Testis (tissue), 5 donors: ENCODE measurements at places on chromosomes 11 and 22. TPM values are rescaled to one million over a fixed set of nuclear protein-coding genes. Genes with fewer than 3 reads are reported as not detected.
A peak's percentile ranks its signal among the peaks of the same experiment; 100 is the strongest.

DNA sequence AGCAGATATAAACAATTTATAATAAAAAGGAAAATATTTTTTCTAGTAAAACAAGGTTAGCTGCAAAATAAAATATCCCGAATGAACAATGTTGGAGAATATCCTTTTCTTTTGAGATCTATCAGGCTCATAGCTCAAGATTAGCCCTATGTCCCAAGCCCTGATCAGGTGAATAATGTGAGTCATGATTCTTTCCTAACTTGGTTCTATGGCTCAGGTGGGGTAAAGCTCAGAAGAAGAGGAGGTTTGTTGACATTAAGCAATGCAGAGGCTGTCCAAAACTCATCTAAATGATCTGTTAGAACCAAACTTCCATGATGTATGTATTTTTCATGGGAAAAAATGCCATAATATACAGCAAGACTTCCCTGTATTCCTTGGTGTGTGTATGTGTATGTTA, 86.1 kb downstream of the TRIM44 start:
- no peak overlapping the region for H3K4me3 ChIP-seq
- H3K27ac ChIP-seq, result no peak overlapping the region
- H3K4me1 ChIP-seq, result no peaks in the 10 kb centered on the region
- DNase-seq, result no peak
- H3K36me3 ChIP-seq, result no peaks in the 10 kb centered on the region

GRCh38 chr11:12731841-12732336, 57.7 kb downstream of the TEAD1 start:
- H3K4me1 ChIP-seq, result peaks cover 18% of the 10 kb centered on the region
- no peak for DNase-seq
- H3K27ac ChIP-seq, result no peak overlapping the region
- H3K27me3 ChIP-seq, result no peaks in the 10 kb centered on the region

- no peaks in the 10 kb centered on the region for H3K36me3 ChIP-seq
- no peaks in the 10 kb centered on the region for H3K27me3 ChIP-seq
Measured at GRCh38 chr11:129999407-129999806, 3.2 kb downstream of the PRDM10 start.

- no peak overlapping the region for H3K4me3 ChIP-seq
- no peaks in the 10 kb centered on the region for H3K4me1 ChIP-seq
- H3K27ac ChIP-seq, result no peak overlapping the region
- H3K36me3 ChIP-seq, result no peaks in the 10 kb centered on the region
- no peak for DNase-seq
- H3K27me3 ChIP-seq, result no peaks in the 10 kb centered on the region
Measured at GRCh38 chr11:88620568-88621130, 283.1 kb upstream of the CTSC start.

DNA sequence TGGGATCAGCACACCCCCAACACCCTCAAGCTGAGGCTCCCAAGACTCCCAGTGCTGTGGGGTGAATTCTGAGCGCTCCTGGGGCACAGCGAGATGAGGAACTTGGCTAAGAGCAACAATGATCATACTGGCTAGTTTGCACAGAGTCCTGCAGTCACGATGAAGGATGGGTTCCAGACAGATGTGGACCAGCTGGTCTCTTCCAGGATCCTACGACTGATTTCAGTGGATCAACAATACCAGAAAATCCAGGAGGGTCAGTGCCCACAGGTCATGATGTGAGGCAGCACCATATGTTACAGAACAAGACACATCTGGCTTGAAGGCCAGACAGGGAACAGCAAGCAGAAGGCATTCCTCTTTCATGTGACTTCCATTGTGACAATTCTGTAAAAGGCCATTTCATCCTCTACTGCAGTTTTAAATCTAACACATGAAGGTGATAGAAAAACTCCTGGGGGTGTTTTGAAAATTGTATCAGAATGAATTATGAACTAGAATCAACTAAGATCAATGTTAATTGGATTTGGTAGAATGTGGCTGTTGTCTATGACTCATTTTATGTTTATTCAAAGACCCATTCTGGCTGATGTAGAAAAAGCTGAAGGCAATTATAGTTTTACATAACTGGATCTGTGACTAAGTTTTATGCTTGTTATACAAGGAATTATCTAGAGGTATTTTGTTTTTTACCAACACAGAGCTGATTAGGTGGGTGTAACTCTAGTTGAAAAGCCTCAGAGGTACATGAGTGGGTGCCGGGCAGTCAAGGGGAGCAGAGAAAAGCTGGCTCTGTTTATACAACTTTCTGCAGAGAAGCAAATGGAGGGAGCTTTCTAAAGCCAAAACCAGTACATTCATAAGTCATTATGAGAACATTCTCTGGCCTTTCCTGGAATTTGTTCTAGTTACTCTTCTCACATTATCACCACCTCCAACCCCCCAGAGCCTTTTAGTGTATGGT, 29.1 kb downstream of the OR52K1 start:
- no peaks in the 10 kb centered on the region for H3K27me3 ChIP-seq
- H3K27ac ChIP-seq, result no peak overlapping the region
- no peak overlapping the region for H3K4me3 ChIP-seq
- DNase-seq, result no peak
- no peaks in the 10 kb centered on the region for H3K4me1 ChIP-seq
- no peaks in the 10 kb centered on the region for H3K36me3 ChIP-seq

GRCh38 chr11:72263361-72263760, 19.4 kb upstream of the PHOX2A start:
- no peak for DNase-seq
- H3K4me1 ChIP-seq, result no peaks in the 10 kb centered on the region
- H3K36me3 ChIP-seq, result no peaks in the 10 kb centered on the region
- no peak overlapping the region for H3K27ac ChIP-seq

GRCh38 chr11:109597336-109597735, 175.3 kb downstream of the C11orf87 start:
- DNase-seq, result no peak
- H3K36me3 ChIP-seq, result no peaks in the 10 kb centered on the region
- no peaks in the 10 kb centered on the region for H3K4me1 ChIP-seq
- H3K27ac ChIP-seq, result no peak overlapping the region

DNA sequence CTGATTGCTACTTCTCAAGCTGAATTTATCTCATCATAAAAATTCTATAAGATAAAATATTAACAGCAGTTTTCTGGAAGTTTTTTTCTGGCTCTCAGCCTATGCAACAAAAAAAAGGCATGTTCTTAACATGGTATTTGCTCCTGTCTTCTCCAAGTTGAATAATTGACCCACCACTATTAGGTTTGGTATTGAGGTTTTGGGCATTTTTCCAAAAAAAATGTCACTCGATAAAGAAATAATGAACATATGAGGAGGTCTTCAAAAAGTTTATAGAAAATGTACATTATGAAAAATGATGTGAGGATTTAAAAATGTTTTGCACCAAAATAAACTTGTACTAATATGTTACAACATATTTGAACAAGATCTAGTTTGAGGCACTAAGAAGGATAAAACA, 808.6 kb upstream of the RAG2 start:
- H3K36me3 ChIP-seq, result no peaks in the 10 kb centered on the region
- DNase-seq, result no peak
- no peak overlapping the region for H3K4me3 ChIP-seq
- no peaks in the 10 kb centered on the region for H3K4me1 ChIP-seq

GRCh38 chr22:42269432-42270175, 849 bp downstream of the TCF20 start:
- peaks cover 11% of the 10 kb centered on the region for H3K4me1 ChIP-seq
- H3K27ac ChIP-seq, result peak overlapping the region; percentile 87
- H3K36me3 ChIP-seq, result no peaks in the 10 kb centered on the region
- H3K27me3 ChIP-seq, result no peaks in the 10 kb centered on the region

GRCh38 chr22:31099841-31100761, 7.3 kb downstream of the SELENOM start:
- H3K4me1 ChIP-seq, result no peaks in the 10 kb centered on the region
- H3K4me3 ChIP-seq, result no peak overlapping the region
- H3K27ac ChIP-seq, result no peak overlapping the region
- no peaks in the 10 kb centered on the region for H3K27me3 ChIP-seq
- no peaks in the 10 kb centered on the region for H3K36me3 ChIP-seq

DNA sequence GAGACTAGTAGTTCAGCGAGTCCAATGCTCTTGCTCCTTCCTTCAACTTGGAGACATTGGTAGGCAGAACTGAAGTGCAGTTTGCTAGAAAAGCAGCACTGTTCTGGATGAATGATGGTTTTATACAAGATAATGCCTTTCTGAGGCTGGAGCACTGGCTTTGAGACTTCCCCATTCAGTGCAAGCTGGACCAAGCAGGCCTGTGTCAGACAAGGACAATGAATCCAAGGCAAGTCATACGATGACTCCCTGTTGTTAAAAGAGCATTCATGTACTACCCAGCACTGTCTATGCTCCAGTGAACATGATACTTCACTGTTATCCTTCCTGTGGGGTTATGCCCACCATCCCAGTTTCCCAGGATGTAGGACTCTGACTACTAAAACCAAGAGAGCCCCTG, 242.3 kb upstream of the RAG2 start:
- H3K27me3 ChIP-seq, result no peaks in the 10 kb centered on the region
- H3K4me1 ChIP-seq, result no peaks in the 10 kb centered on the region
- no peaks in the 10 kb centered on the region for H3K36me3 ChIP-seq
- H3K4me3 ChIP-seq, result no peak overlapping the region

DNA sequence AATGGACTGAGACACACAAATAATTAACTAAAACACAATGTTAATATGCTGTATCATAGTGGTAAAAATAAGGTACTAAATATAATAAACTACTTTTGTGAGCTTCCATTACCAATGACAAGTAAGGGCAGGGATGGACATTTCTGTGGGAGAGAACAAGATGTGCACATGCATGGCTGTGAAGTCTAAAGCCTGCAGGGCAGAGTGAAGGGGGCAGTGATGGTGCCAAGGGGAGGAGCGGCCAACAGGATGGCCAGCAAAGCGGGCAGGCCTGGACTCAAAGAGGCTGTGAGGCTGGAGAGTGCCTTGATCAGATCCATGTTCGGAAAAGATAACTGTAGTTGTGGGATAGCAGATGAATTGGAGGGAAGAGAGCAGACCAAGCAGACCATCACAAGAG, 12.5 kb downstream of the DESI1 start:
- H3K27me3 ChIP-seq, result no peaks in the 10 kb centered on the region
- H3K36me3 ChIP-seq, result no peaks in the 10 kb centered on the region
- DNase-seq, result no peak
- H3K4me3 ChIP-seq, result no peak overlapping the region
- no peaks in the 10 kb centered on the region for H3K4me1 ChIP-seq
- H3K27ac ChIP-seq, result no peak overlapping the region

- DNase-seq, result no peak
- no peaks in the 10 kb centered on the region for H3K4me1 ChIP-seq
- H3K4me3 ChIP-seq, result no peak overlapping the region
- H3K27me3 ChIP-seq, result no peaks in the 10 kb centered on the region
- no peaks in the 10 kb centered on the region for H3K36me3 ChIP-seq
Measured at GRCh38 chr11:76041208-76041607, 165.1 kb downstream of the WNT11 start.

- H3K27me3 ChIP-seq, result no peaks in the 10 kb centered on the region
- H3K4me3 ChIP-seq, result no peak overlapping the region
- H3K4me1 ChIP-seq, result peaks cover 18% of the 10 kb centered on the region
- no peaks in the 10 kb centered on the region for H3K36me3 ChIP-seq
Measured at GRCh38 chr22:43310311-43310710, 32.9 kb downstream of the SCUBE1 start.

DNA sequence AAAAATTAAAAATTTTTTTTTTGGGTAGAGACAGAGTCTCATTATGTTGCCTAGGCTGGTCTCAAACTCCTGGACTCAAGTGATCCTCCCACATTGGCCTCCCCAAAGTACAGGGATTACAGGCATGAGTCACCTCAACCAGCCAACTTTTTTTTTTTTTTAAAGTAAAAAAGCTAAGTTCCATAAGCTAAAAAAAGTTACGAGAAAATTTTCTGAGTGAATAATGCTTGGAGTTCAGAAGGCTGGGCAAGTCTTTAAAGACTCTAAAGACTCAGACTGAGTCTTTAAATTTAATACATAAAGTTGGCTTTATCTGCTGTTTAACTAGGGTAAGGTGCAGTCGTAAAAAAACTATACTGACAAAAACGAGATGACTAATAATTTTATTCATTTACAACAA, 5.6 kb downstream of the DDX6 start:
- peaks cover 30% of the 10 kb centered on the region for H3K4me1 ChIP-seq
- DNase-seq, result no peak
- H3K4me3 ChIP-seq, result no peak overlapping the region
- H3K27ac ChIP-seq, result no peak overlapping the region
- H3K36me3 ChIP-seq, result no peaks in the 10 kb centered on the region

DNA sequence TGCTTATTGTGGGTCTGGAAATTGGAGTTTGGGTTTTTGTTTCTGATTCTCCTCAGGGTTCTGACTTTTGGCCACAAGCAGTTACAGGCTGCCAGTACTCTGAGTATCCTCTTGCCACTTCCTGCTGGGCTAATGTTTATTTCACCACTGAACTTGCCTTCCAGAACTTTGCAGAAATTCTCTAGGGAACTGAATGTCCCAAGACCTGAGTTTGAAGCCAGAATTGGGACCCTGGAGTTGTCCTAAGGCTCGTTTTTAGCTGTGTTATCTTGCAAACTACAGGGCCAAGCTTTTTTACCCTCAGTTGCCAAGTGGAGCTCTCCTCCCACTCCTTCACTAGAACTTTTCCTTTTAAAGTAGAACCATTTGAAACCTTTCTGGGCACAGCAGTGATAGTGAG, 89.9 kb downstream of the FAT3 start:
- H3K27me3 ChIP-seq, result no peaks in the 10 kb centered on the region
- DNase-seq, result no peak
- H3K36me3 ChIP-seq, result no peaks in the 10 kb centered on the region
- no peak overlapping the region for H3K27ac ChIP-seq

DNA sequence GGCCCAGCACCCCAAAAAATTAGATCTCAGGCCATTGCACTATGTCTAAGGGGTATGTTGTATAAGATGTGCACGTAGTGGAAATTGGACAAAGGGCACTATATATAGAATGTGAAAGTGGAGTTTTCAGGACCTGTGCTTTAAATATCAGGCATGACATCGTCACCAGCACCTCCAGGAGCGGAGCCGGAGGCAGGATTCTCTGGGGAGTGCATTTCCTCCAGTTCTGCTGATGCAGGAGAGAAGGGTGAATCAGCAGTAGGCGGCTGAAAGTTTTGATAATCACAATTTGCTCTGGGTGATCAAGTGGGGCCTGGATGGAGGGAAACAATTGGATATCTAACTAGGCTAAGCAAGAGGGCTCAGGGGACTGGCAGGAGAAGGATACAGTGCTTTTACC, 69.1 kb upstream of the NTM start:
- no peak for DNase-seq
- H3K4me3 ChIP-seq, result no peak overlapping the region
- H3K27ac ChIP-seq, result no peak overlapping the region
- no peaks in the 10 kb centered on the region for H3K36me3 ChIP-seq

Gene TEX12
- total RNA-seq, result 11.6 TPM

Gene HPX
- 2.7 TPM for total RNA-seq

Gene MUC5AC
- total RNA-seq, result 0.62 TPM

Gene CDC42BPG
- total RNA-seq, result 9.2 TPM

Gene SYT12
- 4.2 TPM for total RNA-seq

Gene RNF141
- total RNA-seq, result 63.1 TPM

Gene HBD
- total RNA-seq, result not detected

Gene APOL6
- total RNA-seq, result 2.2 TPM
